ENCODE measurements at places on chromosomes 16 and 17.
A peak's percentile ranks its signal among the peaks of the same experiment; 100 is the strongest.

GRCh38 chr17:50684612-50685333, 22.9 kb downstream of the ANKRD40 start:
- peak; percentile 2 for DNase-seq

GRCh38 chr16:14325502-14326401, 254.6 kb downstream of the MRTFB start:
- peak; percentile 35 for DNase-seq

- DNase-seq, result no peak
Measured at GRCh38 chr16:87067836-87068761, 249.1 kb downstream of the C16orf95 start.

GRCh38 chr17:61770043-61770442, 93.3 kb downstream of the BRIP1 start:
- no peak for DNase-seq

GRCh38 chr16:70697594-70698170, 11.8 kb upstream of the MTSS2 start:
- no peak for DNase-seq

Measured in NCI-H748 treated with DMSO at 0.1 percent for 48 hours (cell line).